ENCODE measurements at places on chromosomes 13 and 19.

GRCh38 chr13:98751367-98751782, 1.1 kb downstream of the SLC15A1 start:
- no peak for DNase-seq

DNA sequence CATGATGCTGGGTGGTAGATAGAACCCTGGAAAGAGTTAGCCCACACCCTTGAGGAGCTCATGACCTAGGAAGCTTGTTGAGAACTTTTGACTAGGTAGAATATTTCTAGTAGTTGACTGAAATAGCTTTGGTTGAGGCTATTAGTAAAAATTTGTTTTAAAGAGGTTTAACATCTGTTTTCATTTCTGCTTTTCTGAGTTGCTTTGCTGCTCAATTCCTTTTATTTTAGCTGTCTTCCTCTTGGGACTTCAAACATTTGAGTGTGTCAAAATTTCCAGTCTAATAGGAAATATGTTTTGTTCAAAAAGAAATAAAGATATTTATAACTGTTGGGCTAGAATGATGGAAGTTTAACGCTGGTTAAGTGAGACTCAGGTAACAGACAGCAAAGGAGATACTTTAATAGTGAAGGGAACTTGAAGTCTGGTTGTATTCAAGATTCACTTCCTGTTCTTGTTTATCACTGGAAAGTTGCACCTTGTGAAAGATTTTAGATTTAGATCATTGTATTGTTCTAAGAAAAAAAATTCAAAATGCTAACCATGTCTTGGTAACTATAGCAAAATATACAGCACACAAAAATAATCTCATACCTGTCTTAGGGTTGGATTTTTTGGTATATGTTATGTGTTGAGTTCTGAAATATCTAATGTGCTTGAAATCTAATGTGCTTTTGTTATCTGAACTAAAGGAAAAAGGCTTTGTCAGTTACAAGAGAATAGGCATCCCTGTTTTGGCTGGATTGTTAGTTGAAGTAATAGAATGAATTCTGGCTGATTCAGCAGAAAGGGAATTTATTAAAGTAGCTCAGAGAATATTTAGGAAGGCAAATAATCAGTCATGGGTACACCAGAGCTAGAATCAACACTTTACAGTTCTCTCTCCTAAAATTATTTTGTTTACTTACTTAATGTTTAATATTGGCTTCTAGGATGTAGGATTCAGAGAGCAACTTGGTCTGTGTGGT, 24.4 kb upstream of the GPR18 start:
- no peak for DNase-seq

DNA sequence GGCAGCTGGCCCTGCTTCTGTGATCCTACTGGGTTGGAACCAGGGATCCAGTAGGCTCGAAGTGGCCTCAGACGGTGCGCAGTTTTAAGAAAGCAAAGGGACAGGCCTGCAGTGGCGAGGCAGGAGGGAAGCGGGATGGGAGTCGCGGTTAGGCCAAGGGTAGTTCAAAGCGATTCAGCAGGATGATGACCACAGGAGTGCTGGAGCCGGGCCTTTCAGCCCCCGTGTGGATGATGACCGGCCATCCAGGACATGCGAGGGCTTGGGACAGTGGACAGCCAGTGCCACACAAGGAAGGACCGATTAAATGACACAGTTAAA, 854 bp downstream of the RNASEH2B start:
- no peak for DNase-seq

GRCh38 chr19:16376649-16377048, 52.0 kb downstream of the KLF2 start:
- no peak for DNase-seq

- DNase-seq: no peak
Measured at GRCh38 chr13:98450539-98451111, 126.3 kb downstream of the STK24 start.

DNA sequence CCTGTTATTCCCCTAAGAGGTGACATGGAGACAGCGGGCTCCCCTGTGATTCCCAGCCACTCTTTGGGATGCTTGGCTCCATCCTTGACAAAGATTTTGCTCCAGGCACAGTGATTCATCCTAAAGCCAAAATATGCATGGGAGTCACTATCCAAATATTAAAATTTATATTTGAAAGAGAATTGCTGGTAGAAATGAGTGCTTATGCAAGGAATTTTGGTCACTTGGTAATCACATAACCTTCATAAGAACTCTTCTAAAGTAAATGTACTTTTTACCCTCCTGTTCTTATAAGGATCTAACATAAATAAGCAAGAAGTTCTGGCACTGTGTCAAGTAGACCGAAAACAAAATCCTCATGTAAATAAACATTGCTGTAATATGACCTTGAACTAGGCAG, 385.8 kb downstream of the ITGBL1 start:
- no peak for DNase-seq

DNA sequence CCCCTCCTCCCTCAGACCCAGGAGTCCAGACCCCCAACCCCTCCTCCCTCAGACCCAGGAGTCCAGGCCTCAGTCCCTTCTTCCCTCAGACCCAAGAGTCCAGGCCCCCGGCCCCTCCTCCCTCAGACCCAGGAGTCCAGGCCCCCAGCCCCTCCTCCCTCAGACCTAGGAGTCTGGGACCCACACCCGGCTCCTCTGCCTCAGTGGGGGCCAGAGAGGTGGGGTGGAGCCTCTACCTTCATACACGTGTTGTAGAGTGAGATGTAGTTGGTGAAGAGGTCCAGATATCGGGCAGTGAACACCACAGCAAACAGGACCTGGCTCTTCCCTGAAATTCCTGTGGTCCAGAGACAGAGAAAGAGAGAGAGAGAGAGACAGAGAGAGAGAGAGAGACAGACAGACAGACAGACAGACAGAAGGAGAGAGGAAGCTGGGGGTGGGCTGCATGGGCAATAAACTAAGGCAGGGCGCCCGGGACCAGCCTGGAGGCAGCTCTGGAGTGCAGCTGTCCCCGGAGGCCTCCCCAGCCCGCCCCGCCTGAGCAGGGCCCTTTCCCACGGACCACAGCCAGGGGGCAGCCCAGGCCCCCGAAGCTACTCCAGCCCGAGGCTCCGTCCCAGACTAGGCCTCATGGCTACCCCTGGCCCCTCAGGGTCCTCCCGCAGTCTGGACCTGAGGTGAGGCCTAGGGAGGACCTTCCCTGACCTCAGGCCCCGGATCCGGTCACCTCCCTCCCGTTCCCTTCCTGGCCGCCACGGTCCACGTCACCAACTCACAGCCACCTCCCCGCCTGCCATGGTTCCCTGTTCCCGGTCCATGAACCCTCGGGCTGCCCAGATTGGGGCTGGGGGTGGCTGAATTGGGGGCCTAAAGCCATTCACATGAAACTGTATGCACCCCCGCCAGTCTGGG, 907 bp downstream of the KDELR1 start:
- peak; percentile 68 for DNase-seq

- no peak for DNase-seq
Measured at GRCh38 chr19:548886-549830, 5.3 kb downstream of the GZMM start.

GRCh38 chr13:67402546-67402945, 172.4 kb upstream of the PCDH9 start:
- no peak for DNase-seq

GRCh38 chr19:47671499-47671898, 41.7 kb upstream of the EHD2 start:
- DNase-seq: no peak

DNA sequence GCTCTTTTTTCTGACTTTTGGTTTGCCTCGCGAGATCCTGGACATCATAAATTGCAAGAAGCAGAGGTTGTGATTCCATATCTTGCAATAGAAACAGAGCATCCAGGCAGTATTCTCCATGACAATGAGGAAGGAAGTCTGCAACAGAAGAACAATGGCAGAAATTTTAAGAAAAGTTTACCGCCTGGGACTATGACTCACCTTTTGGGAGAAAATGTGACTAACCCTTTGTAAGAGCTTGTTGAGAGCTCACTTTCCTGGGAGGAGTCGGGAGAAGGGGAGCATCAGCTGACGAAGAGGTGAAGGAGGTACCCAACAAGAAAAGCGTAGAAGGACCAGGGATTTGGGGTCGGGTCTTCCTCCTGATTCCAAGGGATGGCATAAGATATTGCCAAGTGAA, 34.3 kb upstream of the TNFSF11 start:
- no peak for DNase-seq

DNA sequence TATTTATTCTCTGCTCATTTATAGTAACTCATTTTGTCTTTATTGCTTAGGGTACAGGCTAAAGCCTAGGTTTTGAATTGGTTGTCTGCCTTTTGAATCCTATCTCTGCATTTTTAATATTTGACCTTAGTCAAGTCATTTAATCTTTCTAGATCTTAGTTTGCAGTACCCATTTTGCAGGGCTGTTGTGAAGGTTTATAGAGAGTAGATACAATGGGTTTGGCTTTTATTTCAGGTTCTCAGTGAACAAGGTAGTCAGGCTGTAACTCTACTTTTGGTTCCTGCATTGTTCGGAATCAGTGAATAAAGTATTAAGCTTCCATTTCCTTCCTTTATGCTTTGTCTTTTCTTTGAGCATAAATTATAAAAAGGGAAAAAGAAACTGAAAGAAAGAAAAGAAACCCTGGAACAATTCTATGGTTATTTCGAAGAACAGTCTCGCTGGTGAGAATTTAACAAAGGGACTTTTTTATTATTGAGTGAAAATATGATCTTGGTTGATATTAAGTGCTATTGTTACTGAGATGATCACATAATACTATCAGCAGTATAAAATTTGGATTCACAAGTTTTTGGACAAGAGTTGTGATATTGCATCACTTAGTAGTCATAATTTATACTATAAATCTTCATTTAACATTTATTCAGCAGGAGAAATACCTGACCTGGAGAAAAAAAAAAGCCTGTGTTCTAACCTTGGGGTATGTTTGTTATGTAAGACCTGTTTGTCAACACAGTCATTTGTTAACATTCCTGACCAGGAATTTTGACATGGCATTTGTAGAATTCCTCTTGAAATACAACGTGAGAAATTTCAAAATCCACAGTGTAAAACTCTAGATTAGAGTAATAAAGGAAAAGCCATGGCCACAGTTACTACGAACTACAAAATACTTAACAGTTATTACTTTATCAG, 91.3 kb downstream of the ZMYM2 start:
- DNase-seq: no peak

DNA sequence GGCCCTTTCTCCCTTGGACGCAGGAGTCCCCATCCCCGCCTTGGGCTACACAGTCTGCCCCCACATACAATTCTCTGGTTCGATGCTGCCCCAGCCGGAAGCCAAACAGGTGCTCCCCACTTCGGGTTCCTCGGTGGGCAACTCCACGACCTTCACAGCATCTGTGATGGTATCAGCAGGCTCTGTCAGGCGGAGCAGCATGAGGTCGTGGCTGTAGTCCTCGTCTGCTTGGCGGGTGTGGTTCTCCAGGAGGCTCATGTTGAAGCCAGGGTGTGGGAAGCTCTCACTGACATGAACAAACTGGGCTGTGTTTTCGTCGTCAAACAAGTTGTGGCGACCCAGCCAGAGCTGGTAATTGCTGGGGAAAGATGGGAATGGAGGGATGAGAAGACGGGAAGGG, 3.5 kb downstream of the KLK1 start:
- DNase-seq: no peak

- DNase-seq: no peak
Measured at GRCh38 chr13:33657274-33657673, 160.7 kb upstream of the RFC3 start.

DNA sequence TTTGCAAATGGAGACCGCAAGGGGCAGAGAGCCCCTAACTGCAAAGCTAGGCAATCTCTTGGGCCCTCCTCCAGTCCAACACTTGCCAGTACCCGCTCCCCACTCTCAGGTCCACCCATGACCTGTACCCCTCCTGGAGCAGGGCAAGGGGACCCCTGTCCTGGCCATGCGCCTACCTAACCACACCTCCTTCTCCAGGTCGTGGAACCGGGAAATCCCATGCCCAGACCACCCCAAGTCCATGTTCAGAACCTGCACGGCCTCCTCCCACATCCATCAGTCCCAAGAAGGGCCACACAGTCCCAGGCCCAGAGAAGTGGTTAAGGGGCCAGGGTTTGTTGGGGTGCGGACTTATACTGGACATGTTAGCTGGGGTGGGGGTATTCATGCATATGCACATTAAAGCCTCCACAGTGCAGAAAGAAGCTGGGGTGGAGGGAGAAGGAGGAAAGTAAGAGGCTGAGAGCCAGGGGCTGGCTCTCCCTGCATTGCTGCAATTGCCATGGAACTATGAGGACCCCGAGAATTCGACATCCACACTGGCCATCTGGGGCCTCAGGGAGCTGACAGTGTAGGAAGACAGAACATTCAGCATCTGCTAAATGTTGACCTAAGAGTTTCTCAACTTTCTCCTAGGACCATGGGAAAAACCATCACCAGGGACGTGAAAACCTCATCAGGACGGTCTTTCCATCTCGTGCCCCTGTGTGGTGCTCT, 39.0 kb downstream of the HSPH1 start:
- no peak for DNase-seq

GRCh38 chr13:21872795-21873194, 201.9 kb downstream of the FGF9 start:
- no peak for DNase-seq

GRCh38 chr13:51912091-51912490, 50.3 kb downstream of the CCDC70 start:
- peak; percentile 7 for DNase-seq

DNA sequence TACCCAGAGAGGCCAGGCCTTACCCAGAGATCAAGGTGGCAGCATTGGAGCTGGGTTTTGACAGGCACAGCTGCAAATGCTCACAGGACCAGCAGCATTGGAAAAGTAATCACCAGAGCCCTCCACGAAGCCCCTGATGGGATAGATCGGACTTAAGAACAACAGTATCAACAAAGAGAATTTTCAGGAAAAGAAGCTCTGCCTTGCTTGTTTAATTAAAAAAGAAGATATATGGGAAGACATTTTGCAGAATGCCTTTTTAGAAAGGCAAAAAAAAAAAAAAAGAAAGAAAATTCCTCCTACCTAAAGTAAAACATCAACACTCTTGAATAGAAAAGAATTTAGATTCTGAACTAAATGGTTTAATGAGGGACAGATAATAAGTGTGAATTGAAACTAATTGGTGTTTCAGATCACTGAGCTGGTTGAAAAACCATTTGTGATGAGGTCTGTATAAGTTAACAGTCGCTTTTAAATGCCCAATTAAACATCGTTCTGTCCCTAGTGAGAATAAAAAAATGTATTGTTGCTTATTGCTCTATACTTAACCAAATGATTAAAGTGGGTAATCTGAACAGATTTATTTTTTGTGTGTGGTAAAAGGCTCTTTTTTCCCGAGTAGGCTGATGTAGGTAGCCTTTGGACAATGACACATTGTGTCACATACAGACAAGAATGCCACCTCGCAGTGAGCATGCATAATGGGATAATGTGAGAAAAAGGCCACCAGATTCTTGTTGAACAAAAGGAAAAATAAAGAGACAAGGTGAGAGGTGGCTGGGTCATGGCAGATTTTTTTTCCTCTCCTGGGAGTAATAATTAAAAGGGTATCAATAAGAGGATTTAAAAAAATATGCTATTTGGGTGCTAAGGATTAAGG, 93.0 kb upstream of the ARGLU1 start:
- DNase-seq: no peak

DNA sequence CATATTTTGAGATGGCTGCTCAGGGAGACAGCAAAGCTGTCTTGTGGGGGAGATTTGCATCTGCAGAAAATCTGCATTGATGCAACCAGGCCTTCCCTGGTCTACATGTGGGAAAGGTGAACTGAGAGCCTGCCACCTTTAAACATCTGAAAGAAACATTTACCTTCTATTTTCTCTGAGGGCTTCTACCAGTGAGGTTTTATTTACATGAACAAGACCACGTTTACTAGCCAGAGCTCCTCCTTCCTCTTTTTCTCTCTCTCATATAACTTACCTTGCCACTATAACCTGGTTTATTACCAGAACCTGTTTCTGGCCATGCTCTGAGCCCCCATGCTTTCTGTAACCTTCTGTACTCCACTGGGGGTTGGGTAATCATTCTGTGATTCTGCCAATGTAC, 14.4 kb upstream of the RUBCNL start:
- DNase-seq: no peak

GRCh38 chr13:109243311-109243951, 543.0 kb downstream of the IRS2 start:
- DNase-seq: peak; percentile 3

All from hypothalamus (tissue), 51 donors.